ENCODE measurements at places on chromosomes 4 and X.

- DNase-seq, result no peak
Observed at GRCh38 chrX:138858438-138858837, 146.9 kb upstream of the FGF13 start.

DNA sequence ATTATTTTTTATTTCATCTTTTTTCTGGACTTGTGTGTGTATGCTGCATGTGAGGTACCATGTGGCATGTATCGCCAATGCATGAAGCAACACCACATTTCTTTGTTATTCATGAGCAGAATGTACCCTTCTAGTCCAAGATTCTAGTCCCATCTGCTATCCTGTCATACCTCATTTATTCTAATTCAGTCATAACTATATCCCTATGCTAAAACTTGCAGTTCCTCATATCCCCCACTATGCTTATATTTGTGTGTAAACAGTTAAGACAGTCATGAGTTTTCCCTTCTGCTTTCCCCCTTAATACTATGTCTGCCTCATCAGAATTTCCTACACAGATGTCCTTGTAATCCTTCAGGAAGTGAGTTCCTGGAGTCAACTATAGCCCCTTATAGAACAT, 19.7 kb downstream of the OCRL start:
- no peak for DNase-seq

DNA sequence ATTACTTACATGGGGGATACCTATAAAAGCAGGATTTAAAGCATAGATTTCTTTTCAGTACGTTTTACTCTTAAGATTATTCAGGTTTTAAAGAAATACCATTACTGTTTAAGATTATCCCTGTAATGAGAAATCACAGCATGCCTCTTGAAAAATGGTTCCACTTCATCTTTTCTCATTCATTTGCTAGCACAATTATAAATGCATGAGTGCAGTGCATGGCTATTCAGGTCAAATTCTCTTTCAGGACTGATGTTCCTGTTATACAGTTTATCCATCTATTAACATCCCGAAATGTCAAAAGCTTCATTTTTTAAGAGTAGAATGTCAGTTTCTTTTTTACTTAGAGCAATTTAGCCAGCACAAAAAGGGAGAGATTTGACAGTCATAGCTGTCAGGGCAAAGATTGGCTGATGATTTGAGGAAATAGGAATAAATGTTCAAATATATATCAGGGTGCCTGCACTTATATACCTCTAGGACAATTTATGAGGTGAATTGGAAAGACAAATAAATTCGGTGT, 135.2 kb downstream of the ADGRL3 start:
- DNase-seq, result no peak

DNA sequence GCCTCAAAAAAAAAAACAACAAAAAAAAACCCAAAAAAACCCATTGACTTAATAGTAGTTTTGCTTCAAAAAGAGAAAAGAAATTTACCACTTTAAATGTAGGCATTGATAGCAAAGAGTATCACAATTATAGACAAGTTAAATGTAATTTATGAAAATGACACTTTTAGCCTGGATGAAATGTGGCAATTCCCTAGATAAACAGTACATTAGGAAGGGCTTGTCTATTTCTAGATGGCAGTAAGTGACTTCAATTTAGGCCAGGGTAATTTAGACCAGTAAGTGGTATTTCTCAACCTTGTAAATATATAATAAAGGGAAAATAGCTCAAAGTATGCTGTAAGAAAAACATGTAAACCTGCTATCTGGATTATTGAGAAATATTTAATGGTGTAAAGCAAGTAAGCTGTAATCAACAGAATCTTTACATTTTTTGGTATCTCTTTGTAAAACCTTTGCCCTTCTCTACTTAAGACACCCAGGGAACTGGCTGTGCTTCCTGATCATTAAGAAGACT, 103.7 kb upstream of the RAPGEF2 start:
- DNase-seq, result no peak

DNA sequence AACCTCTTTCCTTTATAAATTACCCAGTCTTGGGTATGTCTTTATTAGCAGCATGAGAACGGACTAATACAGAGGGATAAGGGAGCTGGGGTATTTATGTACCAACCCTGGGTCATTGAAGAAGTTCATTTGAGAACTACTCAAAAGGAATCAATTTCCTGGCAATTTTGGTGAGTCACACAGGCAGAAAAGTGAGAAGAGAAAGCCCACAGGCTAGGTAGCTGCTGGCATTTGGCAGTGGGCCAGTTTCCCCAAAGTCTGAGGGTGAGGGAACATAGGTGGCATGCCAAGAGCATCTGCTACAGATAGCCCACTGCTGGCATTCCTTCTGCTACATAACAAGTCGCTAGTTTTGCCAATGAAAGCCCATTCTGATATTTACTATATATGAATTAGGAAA, 411.2 kb downstream of the MID1IP1 start:
- DNase-seq, result peak; percentile 41

- no peak for DNase-seq
Observed at GRCh38 chrX:77076896-77077295, 370.3 kb upstream of the FGF16 start.

GRCh38 chrX:25067271-25068172, 51.8 kb upstream of the ARX start:
- no peak for DNase-seq

GRCh38 chr4:147477439-147477838, 3.5 kb upstream of the EDNRA start:
- no peak for DNase-seq

- DNase-seq, result peak; percentile 17
Observed at GRCh38 chr4:56656346-56656643, 24.8 kb downstream of the HOPX start.

DNA sequence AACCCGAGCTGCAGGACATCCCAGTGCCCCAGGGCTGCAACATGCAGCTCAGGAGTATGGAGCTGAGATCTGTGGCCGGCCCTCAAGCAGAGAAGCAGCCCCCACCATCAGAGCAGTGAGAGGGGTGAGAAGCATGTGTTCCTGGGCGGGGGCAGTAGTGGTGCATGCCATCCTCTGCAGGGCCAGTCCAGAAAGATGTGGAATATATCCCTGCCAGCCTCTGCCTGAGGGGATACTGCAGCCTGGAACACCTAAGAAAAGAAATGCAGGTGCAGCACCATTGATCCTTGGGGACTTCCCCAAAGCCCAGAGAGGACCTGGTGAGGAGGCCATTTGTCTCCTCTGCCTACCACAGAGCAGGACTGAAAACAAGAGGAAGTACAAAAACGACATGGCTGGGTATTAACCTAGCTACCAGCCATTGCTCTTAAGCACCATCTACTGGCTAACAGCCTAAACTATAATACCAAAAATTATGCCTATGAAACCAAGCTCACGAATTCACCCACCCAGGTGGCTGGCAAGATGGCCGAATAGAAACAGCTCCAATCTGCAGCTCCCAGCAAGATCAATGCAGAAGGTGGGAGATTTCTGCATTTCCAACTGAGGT, 158.8 kb downstream of the ADGRA3 start:
- DNase-seq, result no peak

- no peak for DNase-seq
Observed at GRCh38 chr4:68324519-68325262, 25.2 kb downstream of the YTHDC1 start.
